ENCODE measurements at places on chromosomes 2 and 18. TPM values are rescaled to one million over a fixed set of nuclear protein-coding genes. Genes with fewer than 3 reads are reported as not detected.

Gene GAD1
- 1.0 TPM for polyA plus RNA-seq

Gene KATNAL2
- 10.2 TPM for polyA plus RNA-seq

Gene LDLRAD4
- polyA plus RNA-seq: 10.1 TPM

Gene PPP1R1C
- polyA plus RNA-seq: 1.8 TPM

Gene LIMS3
- polyA plus RNA-seq: 3.8 TPM

Gene ARHGAP25
- 8.5 TPM for polyA plus RNA-seq

Gene EFHD1
- polyA plus RNA-seq: 55.8 TPM

Gene IL1RN
- 0.74 TPM for polyA plus RNA-seq

Gene CDH19
- 0.32 TPM for polyA plus RNA-seq

Gene ADCYAP1
- polyA plus RNA-seq: 0.14 TPM

Gene EGR4
- not detected for polyA plus RNA-seq

Gene MAL
- polyA plus RNA-seq: 323 TPM

Gene NT5DC4
- polyA plus RNA-seq: 0.12 TPM

Gene LCT
- polyA plus RNA-seq: not detected

Gene ALKAL2
- polyA plus RNA-seq: 5.9 TPM

Gene CIAO1
- 67.5 TPM for polyA plus RNA-seq

Gene SCYGR4
- not detected for polyA plus RNA-seq

Gene NT5C1B
- polyA plus RNA-seq: 0.61 TPM

Gene ZNF385B
- 12.7 TPM for polyA plus RNA-seq

Gene DQX1
- 0.08 TPM for polyA plus RNA-seq

Gene ZNF514
- polyA plus RNA-seq: 20.7 TPM

Gene ALLC
- not detected for polyA plus RNA-seq

Data from right renal cortex interstitium (tissue), 3 donors.